Thyroid gland (tissue), 4 donors: ENCODE measurements at places on chromosomes 1 and 21.

- H3K27ac ChIP-seq: no peak overlapping the region
- H3K27me3 ChIP-seq: no peaks in the 10 kb centered on the region
- no peaks in the 10 kb centered on the region for H3K4me1 ChIP-seq
- no peak for DNase-seq
- H3K36me3 ChIP-seq: no peaks in the 10 kb centered on the region
Observed at GRCh38 chr1:203095061-203095690, 9.4 kb upstream of the MYOG start.

GRCh38 chr1:7594002-7594713, 176.9 kb upstream of the VAMP3 start:
- DNase-seq: no peak
- H3K27me3 ChIP-seq: no peaks in the 10 kb centered on the region
- H3K4me3 ChIP-seq: no peak overlapping the region

DNA sequence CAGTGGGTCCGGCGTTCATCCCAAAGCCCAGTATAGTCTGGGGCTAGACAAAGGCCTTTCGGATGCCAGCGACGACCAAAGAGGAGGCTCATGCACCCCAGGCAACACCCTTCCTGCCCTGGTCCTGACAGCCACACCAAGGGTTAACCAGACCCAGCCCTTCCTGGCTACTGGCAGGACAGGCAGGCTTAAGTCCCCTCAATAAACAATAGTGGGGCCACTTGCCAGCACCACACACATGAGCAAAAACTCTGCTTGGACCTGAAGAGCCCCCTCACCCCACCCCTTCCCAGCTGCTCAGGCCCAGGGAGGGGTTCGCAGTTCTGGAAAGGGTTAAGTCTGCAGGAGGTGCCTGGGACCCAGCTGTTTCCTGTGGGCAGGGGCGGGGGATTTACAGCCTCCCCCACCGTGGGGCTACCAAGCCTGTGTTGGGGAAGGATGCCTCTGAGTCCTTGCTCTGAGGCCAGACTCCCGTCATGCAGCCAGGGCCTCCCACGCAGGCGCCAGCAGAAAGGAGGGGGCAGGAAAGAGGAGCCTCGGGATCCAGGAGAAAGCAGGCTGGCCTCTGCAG, 18.2 kb downstream of the PHLDA3 start:
- no peak overlapping the region for H3K4me3 ChIP-seq
- H3K27ac ChIP-seq: no peak overlapping the region
- peak; percentile 64 for DNase-seq
- no peaks in the 10 kb centered on the region for H3K27me3 ChIP-seq

- no peaks in the 10 kb centered on the region for H3K27me3 ChIP-seq
- no peak overlapping the region for H3K4me3 ChIP-seq
- no peak for DNase-seq
Observed at GRCh38 chr1:206447792-206448191, 22.5 kb upstream of the IKBKE start.

GRCh38 chr1:54904476-54905048, 17.6 kb upstream of the DHCR24 start:
- DNase-seq: peak; percentile 24
- H3K4me3 ChIP-seq: no peak overlapping the region
- H3K4me1 ChIP-seq: peaks cover 28% of the 10 kb centered on the region

DNA sequence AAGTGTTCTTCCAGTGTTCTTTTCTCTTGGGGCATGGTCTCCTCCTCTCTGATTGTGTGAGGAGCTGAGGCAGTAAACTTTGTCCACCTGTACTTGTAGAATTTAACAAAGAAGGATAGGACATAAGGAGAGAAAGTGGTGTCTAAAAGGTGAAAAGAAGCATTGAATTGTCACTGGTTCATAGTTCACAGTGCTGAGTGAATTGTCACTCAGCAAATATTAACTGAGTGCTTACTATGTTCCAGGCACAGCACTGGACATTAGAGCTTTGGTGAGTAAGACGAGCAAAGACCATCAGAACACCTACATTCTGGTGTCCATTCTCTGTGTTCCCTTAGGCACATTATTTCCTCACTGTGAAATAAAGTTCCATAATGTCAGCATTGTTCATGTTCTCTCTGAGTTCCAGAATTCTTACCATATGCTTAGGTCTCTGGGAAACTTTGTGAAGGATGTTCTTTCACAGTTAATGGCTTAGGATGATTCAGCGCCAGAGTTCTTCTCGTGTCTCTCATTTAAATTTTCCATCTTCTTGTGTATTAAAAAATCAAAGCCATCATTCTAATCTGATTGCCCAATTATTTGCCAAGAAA, 156.8 kb upstream of the HOOK1 start:
- no peak overlapping the region for H3K27ac ChIP-seq
- H3K4me1 ChIP-seq: no peaks in the 10 kb centered on the region
- DNase-seq: no peak
- H3K36me3 ChIP-seq: no peaks in the 10 kb centered on the region

- no peaks in the 10 kb centered on the region for H3K27me3 ChIP-seq
- H3K36me3 ChIP-seq: no peaks in the 10 kb centered on the region
- DNase-seq: peak; percentile 53
- H3K27ac ChIP-seq: peak overlapping the region; percentile 61
- H3K4me3 ChIP-seq: no peak overlapping the region
- H3K4me1 ChIP-seq: peaks cover 17% of the 10 kb centered on the region
Observed at GRCh38 chr1:51320967-51321923, 9.1 kb downstream of the TTC39A start.

DNA sequence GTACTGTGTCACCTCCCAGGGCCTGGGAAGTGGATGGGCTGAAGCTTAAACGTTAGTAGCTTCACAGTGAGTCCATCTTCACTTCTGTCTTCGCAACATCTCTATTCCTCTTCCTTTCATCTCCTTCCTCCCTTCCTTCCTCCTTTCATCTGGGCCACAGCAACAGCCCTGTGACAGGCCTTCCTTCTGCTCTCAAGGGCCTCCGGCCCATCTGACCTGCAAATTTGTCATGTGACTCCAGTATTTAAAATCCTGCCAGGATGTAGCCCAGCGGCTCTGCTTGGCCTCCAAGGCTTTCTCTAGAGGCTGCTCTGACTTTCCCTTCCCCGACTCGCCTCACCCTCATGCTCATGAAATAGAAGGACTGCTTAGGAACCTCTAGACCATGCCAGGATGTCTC, 10.9 kb upstream of the BATF3 start:
- H3K4me3 ChIP-seq: no peak overlapping the region
- no peaks in the 10 kb centered on the region for H3K27me3 ChIP-seq
- no peaks in the 10 kb centered on the region for H3K36me3 ChIP-seq
- no peaks in the 10 kb centered on the region for H3K4me1 ChIP-seq
- no peak for DNase-seq
- no peak overlapping the region for H3K27ac ChIP-seq

DNA sequence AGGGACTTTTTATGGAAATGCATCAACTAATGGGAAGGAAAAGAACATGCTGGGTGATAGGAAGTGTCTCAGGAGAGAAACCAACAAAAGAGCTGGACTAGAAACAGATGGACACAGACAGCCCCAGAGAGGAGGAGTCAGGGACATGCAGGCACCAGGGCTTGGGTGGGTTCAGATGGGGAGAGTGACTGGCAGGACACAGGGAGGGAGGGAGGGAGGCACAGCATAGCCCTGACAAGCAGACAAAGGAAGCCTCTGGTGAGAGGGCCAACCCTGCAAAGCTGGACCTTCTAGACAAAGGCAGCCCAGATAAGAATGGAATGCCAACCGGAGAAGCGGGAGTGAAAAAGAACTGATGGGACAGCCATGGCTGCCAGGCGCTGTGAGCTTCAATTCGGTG, 568.8 kb downstream of the AJAP1 start:
- no peaks in the 10 kb centered on the region for H3K4me1 ChIP-seq
- H3K36me3 ChIP-seq: no peaks in the 10 kb centered on the region
- no peak for DNase-seq

DNA sequence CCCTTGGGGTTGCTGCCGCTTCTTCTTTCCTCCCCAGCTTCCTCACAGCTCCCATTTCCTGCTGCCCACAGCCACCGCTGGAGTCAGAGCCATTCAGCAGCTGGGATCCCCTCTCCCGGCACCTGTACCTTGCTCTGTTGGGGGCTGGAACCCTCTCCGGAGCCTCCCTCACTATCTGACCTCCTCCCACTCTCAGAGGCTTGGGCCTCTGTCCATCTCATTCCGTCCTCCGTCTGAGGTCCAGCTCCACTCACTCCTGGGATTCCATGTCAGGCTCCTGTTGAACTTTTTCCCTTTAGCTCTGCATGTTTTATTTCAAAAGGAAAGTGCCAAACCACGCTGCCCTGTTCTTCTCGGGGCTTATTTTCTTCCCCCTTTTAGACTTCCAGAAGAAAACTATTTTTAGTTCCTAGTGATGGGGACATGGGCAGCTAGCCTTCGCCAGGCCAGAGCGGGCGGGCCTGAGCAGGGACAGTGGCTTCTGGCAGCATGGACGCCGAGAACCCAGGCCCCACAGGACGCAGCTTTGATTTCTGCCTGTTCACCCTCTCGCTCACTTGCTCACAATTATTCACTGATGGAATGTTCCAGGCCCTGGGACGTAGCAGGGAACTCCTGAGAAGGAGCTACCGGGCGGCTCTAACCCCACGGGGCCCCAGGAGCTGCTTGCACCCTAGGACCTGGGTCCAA, 79.2 kb downstream of the ARHGEF10L start:
- no peaks in the 10 kb centered on the region for H3K4me1 ChIP-seq
- DNase-seq: no peak
- H3K27me3 ChIP-seq: no peaks in the 10 kb centered on the region
- H3K36me3 ChIP-seq: peaks cover 14% of the 10 kb centered on the region

- no peak overlapping the region for H3K4me3 ChIP-seq
- no peaks in the 10 kb centered on the region for H3K36me3 ChIP-seq
- H3K4me1 ChIP-seq: no peaks in the 10 kb centered on the region
- no peaks in the 10 kb centered on the region for H3K27me3 ChIP-seq
- DNase-seq: no peak
Observed at GRCh38 chr1:29033829-29034466, 89.8 kb downstream of the TMEM200B start.

- H3K36me3 ChIP-seq: no peaks in the 10 kb centered on the region
- DNase-seq: no peak
- H3K4me1 ChIP-seq: no peaks in the 10 kb centered on the region
Observed at GRCh38 chr1:30359539-30360220, 363.7 kb downstream of the MATN1 start.

DNA sequence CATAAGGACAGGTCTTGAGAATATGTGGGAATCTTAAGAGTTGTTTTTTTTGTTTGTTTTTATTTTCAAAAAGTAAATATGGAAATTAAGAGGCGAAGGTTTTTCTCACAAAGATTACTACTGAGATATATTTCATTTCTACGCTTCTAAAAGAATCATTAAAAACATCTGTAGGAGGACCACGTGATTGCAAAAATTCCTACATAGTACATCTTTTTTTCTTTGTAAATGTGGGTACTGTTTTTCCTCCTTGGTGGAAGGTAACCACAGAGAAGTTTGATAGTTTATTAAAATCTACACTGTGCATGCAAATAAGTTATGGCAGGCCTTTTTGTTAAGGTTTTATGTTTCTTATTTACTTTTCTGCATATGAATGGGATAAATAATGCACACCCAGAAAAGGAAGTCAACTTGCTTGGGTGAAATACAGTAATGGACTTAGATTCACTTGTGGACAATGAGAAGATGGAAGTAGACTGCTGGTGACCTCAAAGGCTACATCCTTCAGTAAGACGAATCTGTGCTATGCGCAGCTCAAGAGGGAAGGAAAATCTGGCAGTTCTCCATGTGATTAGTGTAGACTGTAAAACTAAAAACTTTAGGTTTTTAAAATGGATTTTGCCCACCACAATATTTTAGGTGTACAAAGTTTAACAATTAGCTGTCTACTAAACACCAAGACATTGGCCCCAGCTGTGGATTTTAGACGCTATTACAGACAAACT, 2.0 kb downstream of the AK5 start:
- no peak overlapping the region for H3K4me3 ChIP-seq
- no peaks in the 10 kb centered on the region for H3K36me3 ChIP-seq
- H3K4me1 ChIP-seq: peaks cover 17% of the 10 kb centered on the region
- no peak overlapping the region for H3K27ac ChIP-seq
- DNase-seq: no peak
- no peaks in the 10 kb centered on the region for H3K27me3 ChIP-seq

GRCh38 chr1:184990204-184990603, 15.9 kb upstream of the NIBAN1 start:
- no peak overlapping the region for H3K4me3 ChIP-seq
- DNase-seq: no peak
- no peaks in the 10 kb centered on the region for H3K36me3 ChIP-seq
- H3K27ac ChIP-seq: no peak overlapping the region
- no peaks in the 10 kb centered on the region for H3K27me3 ChIP-seq

DNA sequence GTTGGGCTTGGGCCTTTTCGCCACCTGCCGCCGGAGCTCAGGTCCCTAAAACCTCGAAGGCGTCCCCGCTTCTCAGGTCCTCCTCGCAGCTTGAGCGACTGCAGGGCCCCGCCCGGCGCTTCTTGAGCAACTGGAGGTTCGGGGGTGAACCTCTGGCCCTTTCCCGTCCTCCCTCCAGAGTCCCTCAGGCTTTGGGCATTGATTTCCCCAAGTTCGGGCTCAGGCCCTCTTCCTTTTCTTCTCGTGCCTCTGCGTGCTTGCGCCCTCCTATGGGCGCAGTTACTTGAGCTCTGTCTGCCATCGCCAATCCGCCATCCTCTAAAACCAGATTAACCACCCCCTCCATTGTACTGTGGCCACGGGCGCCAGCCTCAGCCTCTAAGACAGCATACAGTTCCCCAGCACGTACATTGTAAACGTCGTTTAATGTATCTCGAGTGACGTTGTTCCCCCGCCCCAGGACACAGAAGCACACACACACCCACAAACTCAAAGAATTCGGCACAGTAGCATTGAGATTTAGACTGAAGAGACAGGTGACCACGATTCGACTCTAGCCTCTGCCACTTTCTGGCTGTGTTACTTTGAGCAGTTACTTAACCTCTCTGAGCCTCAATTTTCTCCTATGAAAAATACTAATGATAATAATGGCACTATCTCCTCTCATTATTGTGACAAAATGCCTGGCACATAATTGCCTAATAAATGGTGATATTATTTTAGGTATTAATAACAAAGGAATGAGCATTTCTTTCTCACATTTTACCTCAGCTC, 22.6 kb downstream of the BTG2 start:
- H3K36me3 ChIP-seq: no peaks in the 10 kb centered on the region
- peaks cover 59% of the 10 kb centered on the region for H3K4me1 ChIP-seq
- H3K4me3 ChIP-seq: peak overlapping the region; percentile 27
- no peaks in the 10 kb centered on the region for H3K27me3 ChIP-seq
- no peak for DNase-seq

DNA sequence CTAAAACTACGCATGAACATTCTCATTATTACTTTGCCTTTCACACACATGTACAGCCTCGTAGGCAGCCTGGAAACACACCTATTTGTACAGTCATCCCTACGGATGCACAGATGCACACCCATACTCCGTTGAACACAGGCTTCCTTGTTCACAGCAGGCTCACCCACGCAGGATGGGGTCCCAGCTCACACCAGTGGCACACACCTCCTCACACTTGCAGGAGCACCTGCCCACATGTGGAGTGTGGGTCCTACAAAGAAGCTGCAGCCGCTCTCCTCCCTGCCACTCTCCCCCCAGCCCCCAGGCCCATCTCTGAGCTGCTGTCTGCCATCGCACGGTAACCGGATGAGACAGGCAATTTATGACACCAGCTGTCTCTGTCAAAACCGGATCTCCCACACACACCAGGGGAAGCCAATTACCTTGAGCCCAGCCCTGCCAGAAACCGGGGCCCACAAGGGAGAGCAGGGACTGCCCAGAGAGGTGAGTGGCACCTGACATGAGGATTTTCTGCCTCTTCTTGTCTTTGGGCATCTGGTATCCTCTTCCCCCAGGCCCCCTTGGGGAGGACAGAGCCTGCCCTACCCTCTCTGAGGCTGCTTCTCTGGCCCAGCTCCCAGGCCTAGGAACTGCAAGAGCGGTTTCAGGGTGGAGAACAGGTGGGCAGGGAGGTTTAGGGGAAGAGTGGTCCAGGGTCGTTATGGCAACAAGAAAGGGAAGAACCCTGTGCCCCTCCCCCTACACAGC, 175.4 kb downstream of the IGSF21 start:
- no peak overlapping the region for H3K4me3 ChIP-seq
- DNase-seq: no peak
- H3K4me1 ChIP-seq: peaks cover 12% of the 10 kb centered on the region
